Activated T-cell treated with anti-CD3 and anti-CD28 coated beads, Interleukin-2, amount 50 U/mL, for 72 hours (primary cell): ENCODE measurements at places on chromosomes 12 and 14. TPM values are rescaled to one million over a fixed set of nuclear protein-coding genes. Genes with fewer than 3 reads are reported as not detected.
A peak's percentile ranks its signal among the peaks of the same experiment; 100 is the strongest.

DNA sequence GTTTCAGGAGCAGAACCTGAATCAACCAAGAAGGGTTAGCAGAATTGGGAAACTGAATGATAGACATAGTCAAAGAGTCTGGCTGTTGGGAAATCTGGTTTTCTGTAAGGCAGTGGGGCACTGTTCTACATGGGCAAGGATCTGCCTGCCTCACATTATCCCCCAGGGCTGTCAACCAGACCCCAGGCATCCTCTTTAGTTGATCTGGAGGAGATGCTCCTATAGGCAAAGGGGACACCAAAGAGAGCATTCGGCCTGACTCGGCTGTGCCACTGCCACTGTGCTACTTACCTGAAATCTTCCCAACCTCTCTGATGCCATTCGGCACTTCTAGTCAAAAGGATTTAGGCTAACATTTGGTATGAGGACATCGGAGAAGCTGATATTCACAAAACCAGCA lies 4.1 kb downstream of the ISCU start:
- no peak for DNase-seq

- DNase-seq: no peak
Measured at GRCh38 chr14:65962952-65963351, 523.2 kb upstream of the CCDC196 start.

GRCh38 chr14:59788176-59788575 lies 82.4 kb downstream of the RTN1 start:
- DNase-seq: no peak

DNA sequence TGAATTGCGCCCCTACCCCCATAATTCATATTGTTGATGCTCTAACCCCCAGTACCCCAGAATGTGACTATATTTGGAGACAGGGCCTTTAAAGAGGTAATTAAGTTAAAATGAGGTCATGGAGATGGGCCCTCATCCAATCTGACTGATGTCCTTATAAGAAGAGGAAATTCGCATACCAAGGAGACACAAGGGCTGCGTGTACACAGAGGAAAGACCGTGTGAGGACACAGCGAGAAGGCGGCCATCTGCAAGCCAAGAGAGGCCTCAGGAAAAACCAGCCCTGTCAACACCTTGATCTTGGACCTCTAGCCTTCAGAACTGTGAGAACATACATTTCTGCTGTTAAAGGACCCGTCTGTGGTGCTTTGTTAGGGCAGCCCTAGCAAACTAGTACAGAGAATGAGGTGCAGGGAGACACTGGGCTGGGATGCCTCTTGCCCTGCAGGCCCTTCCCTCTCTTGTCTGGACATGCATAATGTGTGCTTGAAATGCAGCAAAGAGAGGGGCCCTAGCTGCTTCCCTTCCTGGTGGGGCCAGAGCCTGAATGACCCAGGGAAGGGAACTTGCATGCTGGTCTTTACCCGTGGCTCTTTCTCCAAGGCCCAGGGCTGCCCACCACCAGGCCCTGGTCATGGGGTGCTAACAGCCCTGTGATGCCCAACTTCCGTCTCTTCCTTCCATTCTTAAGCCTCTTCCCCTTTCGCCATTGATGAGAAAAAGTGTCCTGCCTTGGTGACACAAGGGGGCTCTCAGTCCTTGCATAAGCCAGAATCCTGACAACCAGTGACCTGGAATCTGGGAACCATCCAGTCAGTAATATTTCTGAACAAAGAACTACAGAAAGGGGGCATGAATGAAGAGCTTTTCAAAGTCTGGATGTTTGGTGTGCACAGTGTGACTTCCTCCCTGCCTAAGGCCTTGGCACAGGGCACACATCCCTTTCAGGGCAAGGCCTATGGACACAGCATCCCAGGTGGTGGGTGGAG lies 50.0 kb upstream of the GPATCH2L start:
- no peak for DNase-seq

- no peak for DNase-seq
Measured at GRCh38 chr14:32246751-32247150, 43.7 kb upstream of the RNU6-8 start.

GRCh38 chr12:131132118-131132892 lies 178.6 kb downstream of the ADGRD1 start:
- peak; percentile 82 for DNase-seq

- no peak for DNase-seq
Measured at GRCh38 chr14:22812744-22813143, 2.5 kb downstream of the SLC7A7 start.

- no peak for DNase-seq
Measured at GRCh38 chr12:63495974-63496373, 172.3 kb downstream of the DPY19L2 start.

DNA sequence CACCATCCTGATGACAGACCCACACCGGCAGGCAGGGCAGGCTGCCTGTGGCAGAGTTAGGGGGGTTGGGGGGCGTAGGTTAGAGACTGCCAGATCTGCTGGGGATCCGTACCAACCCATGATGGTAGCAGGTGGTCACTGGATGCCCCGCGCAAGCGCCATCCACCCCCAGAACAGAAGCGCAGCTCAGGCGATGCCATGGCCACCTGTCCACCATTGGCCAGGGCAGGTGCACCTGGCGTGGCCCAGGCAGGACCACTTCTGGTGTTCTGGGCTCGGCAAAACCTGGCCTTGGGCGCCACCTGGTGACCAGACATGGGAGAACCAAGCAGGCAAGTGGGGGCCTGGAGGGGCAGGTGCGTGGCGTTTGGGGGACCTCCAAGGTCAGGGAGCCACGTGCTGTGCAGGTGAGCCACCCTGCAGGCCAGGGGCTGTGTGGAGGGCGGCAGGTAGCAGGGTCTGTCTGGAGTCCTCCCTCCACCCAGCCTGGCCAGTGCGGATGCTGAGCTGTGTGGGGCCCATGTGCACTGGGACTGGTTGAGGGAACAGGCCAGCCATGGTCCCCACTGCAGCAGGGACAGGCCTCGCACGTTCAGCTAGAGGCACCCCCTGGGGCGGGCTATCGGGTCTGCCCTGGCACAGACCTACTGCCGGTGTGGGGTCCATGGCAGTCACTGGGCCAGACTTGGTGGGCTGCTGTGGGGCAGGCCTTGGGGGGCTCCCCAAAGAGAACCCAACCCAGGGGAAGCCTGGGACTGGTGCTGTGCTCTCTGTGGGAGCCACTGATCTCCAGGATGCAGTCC lies 15.6 kb downstream of the BAG5 start:
- peak; percentile 81 for DNase-seq

Gene CLEC1B
- total RNA-seq: not detected

Gene RNFT2
- 11.5 TPM for total RNA-seq
